Tibial artery (tissue), 4 donors: ENCODE measurements at places on chromosomes 2 and 18.

- DNase-seq, result no peak
These were observed 47.5 kb downstream of the EMILIN2 start for GRCh38 chr18:2894131-2894840.

DNA sequence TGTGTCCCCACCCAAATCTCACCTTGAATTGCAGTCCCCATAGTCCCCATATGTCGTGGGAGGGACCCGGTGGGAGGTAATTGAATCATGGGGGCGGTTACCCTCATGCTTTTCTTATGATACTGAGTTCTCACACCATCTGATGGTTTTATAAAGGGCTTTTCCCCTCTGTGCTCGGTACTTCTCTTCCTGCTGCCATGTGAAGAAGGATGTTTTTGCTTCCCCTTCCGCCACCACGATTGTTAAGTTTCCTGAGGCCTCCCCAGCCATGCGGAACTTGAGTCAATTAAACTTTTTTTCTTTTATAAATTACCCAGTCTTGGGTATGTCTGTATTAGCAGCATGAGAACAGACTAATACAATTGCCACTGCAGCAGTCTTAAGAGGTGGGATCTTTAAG is 134.9 kb downstream of the LTBP1 start:
- no peak for DNase-seq

GRCh38 chr2:174753038-174753633 is 11.1 kb downstream of the CHRNA1 start:
- no peak for DNase-seq

DNA sequence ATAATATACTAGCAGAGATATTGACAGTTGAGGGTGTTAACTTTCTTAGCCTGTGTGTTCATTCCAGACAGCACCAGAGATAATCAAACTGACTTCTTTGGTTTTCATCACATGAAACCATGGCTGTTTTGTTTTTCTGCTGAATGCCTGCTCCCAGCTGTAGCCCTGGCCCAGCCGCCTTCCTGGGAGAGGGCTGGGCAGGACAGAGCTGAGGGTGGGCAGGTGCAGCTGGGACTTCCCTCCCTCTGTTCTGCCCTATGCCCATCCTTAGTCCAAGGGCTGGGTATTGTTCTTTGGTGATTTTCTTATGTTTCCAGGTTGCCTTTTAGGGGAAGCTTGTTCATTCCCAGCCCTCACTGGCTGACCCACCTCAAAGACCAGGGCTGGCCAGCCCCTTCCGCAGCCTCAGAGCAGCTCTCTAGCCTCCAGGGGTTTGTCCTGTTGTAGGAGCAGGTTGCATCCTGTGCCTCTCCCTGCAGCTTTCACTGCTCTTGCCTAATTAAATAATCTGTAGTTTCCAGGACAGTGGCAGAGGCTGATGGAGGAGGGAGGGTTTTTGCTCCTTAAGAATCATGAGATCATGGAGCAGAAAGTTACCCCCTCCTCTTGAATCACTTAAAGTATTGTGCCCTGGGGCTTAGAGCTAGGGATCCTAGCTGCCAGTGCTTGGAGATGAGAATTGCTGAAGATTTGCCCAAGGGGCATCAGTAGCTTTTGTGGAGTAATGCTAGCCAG is 61.4 kb downstream of the MTCL1 start:
- DNase-seq, result no peak

DNA sequence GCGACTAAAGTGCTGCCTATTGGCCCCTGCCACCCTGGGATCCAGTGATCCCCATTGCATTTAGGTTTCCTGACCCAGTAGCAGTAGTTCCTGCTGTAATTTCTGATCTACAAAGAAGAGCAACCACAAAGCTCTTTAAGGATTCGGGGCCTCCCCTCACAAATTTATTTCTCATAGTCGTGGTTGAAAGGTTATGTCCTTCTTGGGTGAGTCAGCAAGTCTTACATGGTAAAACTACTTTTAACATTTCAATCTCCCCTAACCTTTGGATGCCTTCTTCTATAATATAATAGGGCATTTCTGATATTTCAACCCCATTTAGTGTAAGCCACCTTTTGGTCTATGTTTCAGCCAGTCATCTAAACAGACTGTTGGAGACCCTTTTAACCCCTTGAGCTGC is 14.9 kb downstream of the PIKFYVE start:
- no peak for DNase-seq

DNA sequence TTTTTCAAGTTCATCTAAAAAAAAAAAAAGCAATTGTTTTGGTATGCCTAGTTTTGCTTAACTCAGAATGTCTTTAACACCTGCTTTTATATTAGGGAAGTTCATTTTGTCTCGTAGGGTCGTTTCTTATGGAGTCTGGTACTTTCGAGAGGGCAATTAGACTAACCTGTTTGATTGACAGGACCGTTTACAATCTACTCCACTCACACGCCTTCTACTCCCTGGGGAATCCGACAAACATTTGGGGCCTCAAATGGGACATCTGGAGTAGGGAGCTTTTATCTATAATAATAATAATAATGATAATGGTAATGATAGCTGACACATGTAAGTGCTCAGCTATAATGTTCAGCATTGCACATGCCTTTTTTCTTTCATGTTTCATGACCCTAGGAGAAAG is 261.6 kb upstream of the RASGRP3 start:
- no peak for DNase-seq

GRCh38 chr2:167157523-167157922 is 269.2 kb downstream of the XIRP2 start:
- no peak for DNase-seq

DNA sequence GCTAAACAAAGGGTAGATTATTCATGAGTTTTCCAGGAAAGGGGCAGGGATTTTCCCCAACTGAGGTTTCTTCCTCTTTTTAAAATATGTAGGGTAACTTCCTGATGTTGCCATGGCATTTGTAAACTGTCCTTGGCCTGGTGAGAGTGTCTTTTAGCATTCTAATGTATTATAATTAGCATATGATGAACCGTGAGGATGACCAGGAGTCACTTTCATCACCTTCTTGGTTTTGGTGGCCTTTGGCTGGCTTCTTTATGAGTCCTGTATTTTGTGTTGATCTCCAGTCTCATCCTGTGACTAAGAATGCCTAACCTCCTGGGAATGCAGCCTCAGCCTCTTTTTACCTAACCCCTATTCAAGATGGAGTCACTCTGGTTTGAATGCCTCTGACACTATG is 391.0 kb upstream of the LINC00305 start:
- no peak for DNase-seq

GRCh38 chr2:164015328-164016123 is 279.7 kb upstream of the FIGN start:
- DNase-seq, result no peak

DNA sequence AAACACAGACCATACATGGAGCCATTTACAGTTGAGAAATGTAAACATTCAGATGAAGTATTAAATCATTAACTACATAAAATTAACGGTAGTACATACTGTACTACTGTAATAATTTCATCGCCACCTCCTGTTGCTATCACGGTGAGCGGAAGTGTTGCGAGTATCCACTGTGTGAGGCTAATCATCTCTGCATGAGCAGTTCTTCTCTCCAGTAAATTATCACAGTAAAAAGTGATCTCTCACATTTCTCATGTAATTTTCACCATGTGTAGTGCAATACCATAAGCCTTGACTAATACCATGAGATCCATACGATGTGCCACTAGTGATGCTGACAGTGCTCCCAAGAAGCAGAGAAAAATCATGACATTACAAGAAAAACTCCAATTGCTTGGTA is 21.9 kb downstream of the SMAD2 start:
- DNase-seq, result no peak

GRCh38 chr2:33377048-33377447 is 99.4 kb upstream of the RASGRP3 start:
- DNase-seq, result peak; percentile 78

GRCh38 chr18:9951022-9951859 is 37.4 kb downstream of the VAPA start:
- DNase-seq, result no peak

- no peak for DNase-seq
These were observed 60.9 kb downstream of the HDAC4 start for GRCh38 chr2:239339726-239340601.

DNA sequence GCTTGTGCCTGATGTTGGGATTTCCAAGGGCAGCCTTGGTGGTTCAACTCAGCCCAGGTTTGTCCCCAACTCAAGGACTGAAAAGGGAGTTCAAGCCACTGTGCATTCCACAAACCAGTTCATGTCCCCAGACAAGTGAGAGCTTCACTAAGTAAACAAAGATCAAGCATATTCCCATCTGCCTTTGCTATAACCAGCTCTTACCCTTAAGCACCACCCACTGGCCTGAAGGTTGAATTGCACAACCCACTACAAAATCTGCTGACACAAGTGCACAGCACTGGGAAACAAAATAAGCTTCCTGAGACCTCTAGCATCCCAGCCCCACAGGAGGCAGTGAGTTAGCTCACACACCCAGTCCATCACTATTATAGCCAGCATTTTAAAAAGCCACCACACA is 516.7 kb downstream of the NR4A2 start:
- no peak for DNase-seq

- DNase-seq, result no peak
These were observed 49.6 kb upstream of the ITSN2 start for GRCh38 chr2:24409700-24410556.

GRCh38 chr2:197517150-197517549 is 1.3 kb downstream of the MOB4 start:
- DNase-seq, result no peak

GRCh38 chr2:144520756-144521487 is 1.0 kb upstream of the ZEB2 start:
- DNase-seq, result no peak

- DNase-seq, result no peak
These were observed 15.4 kb downstream of the IL1B start for GRCh38 chr2:112821142-112821541.

DNA sequence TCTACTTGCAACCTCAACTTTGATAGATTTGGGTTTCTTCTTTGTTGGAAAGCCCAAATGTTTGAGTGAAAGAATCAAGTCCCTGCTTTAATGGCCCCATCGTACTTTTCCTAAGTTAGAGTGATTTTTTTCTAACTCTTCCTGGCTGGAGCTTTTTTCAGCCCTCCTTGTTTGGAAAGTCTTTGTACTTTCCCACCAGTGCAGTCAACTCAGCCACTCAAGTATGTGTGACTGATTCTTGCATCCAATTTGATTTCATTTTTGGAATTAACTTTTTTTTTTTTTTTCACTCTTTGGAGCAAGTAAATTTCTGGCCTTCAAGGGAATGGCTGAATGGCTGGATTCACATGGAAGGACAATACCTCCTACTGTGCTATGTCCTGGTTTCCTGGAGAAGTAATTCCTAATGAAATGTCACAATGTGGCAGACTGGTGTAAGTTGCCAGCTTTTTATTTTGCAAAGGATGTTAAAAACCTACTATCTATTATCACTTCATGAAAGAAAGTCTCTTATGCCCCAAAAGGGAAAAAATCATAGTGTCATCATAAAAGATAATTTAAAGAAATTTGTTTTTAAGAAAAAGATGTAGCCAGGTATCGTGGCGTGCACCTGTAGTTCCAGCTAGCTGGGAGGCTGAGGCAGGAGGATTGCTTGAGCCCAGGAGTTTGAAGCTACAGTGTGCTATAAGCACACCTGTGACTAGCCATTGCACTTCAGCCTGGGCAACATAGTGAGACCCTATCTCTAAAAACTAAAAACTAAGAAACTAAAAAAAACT is 76.0 kb upstream of the ZFP36L2 start:
- DNase-seq, result no peak

GRCh38 chr2:40138314-40138713 is 313.6 kb downstream of the SLC8A1 start:
- no peak for DNase-seq

- DNase-seq, result no peak
These were observed 1.3 kb downstream of the RFTN2 start for GRCh38 chr2:197674060-197674459.

- no peak for DNase-seq
These were observed 384.1 kb downstream of the CDH19 start for GRCh38 chr18:66219817-66220216.
